Stimulated activated CD4-positive, alpha-beta T cell treated with anti-CD3 and anti-CD28 coated beads, Interleukin-1b, Interleukin-23, amount 100 ng/mL, for 24 hours (primary cell): ENCODE measurements at places on chromosomes 1 and 21.

GRCh38 chr1:63624911-63625310, 31.7 kb downstream of the PGM1 start:
- no peak for DNase-seq

DNA sequence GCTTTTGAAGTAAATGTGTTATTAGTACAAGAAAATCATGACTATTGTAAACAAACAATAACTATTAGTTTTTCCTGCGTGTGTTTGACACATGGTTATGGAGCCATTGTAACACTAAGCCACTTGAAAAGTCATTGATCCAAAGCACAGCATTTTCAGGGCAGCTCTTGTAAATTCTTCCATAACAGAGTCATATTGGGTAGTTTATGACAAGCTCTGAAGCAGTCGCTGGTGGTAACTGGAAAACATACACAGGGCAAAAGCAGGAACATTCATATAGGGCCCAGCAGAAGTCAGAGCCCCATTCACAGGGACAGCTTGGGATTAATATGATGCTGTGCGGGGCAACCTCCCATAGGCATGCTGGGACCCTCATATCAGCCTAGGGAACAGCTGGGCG, 483.2 kb upstream of the PTBP2 start:
- no peak for DNase-seq

GRCh38 chr1:93080179-93080823, 1.2 kb downstream of the MTF2 start:
- no peak for DNase-seq

- DNase-seq, result no peak
Measured at GRCh38 chr1:39344394-39345154, 140.1 kb downstream of the MACF1 start.

DNA sequence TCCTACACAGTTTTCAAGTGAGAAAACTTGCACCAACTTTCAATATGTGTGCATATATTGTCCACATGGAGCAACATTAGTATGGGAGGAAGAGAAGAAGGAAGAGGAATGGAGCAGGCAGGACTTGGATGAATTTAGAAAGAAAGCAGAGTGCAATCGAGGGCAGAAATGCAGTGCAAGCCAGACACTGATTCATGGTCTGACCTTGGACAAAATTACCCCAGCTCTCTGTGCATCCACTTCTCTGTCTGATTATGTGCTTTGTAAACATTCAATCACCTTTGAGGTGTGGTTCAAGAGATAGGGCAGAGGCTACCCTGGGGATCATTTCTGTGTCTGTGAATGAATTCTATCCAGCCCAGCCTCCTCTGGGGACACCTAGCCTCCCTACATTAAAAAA, 265.2 kb downstream of the TNR start:
- no peak for DNase-seq
